ENCODE measurements at places on chromosomes 7 and 10.
A peak's percentile ranks its signal among the peaks of the same experiment; 100 is the strongest.

- no peak for DNase-seq
These were observed 855 bp downstream of the ATP6V1F start for GRCh38 chr7:128863433-128863989.

GRCh38 chr7:83684928-83685327 is 36.0 kb upstream of the SEMA3E start:
- no peak for DNase-seq

GRCh38 chr10:106636766-106637491 is 527.6 kb downstream of the SORCS1 start:
- DNase-seq: no peak

- no peak for DNase-seq
These were observed 61.5 kb downstream of the TNS3 start for GRCh38 chr7:47520406-47520805.

- DNase-seq: no peak
These were observed 39.9 kb upstream of the BNIP3 start for GRCh38 chr10:132021504-132022143.

DNA sequence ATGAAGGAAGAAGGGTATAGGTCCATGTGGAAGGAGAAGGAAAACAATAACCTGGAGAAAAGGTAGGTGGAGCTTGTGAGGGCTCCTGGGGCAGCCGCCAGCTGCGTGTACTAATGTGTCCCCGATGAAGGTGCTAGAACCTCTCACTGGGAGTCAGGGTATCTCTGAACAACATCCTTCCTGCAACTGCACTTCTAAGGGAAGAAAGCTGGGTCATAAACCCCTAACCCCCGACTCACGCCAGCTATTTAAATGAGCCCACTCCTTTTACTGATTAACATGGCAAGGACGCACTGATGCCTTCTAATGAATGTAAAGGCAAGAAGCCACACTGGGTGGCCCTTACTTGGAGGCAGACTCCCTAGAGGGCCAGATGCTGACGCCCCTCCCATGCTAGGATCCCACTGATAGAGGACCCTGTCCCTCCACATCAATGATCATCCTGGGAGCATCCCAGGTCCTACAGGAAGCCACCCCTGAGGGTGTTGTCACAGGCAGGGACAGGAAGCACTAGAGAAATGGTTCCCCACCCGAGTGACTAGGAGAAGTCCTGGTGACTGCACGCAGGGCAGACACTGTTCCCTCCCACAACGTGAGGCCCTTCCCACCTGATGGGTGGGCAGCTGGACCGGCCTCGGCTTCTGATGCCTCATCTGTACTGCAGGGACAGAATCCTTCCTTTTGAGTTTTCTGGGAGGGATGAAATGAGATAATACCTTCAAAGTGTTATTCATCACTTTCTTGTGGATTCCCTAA is 20.4 kb downstream of the JCAD start:
- peak; percentile 47 for DNase-seq

DNA sequence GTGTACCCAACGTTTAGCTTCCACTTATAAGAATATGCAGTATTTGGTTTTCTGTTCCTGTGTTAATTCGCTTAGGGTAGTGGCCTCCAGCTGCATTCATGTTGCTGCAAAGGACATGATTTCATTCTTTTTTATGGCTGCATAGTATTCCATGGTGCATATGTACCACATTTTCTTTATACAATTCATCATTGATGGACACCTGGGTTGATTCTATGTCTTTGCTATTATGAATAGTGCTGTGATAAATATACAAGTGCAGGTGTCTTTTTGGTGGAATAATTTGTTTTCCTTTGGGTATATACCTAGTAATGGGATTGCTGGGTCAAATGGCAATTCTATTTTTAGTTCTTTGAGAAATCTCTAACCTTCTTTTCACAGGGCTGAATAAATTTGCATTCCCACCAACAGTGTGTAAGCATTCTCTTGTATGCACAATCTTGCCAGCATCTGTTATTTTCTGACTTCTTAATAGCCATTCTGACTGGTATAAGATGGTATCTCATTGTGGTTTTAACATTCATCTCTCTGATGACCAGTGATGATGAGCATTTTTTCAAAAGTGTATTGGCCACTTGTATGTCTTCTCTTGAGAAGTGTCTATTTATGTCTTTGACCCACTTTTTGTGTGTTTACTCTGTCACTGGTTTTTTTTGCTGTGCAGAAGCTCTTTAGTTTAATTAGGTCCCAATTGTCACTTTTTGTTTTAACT is 72.5 kb upstream of the CC2D2B start:
- no peak for DNase-seq

- no peak for DNase-seq
These were observed 322.0 kb downstream of the AGMO start for GRCh38 chr7:15239801-15240200.

- peak; percentile 59 for DNase-seq
These were observed 1.6 kb downstream of the DOCK1 start for GRCh38 chr10:126906704-126907422.

DNA sequence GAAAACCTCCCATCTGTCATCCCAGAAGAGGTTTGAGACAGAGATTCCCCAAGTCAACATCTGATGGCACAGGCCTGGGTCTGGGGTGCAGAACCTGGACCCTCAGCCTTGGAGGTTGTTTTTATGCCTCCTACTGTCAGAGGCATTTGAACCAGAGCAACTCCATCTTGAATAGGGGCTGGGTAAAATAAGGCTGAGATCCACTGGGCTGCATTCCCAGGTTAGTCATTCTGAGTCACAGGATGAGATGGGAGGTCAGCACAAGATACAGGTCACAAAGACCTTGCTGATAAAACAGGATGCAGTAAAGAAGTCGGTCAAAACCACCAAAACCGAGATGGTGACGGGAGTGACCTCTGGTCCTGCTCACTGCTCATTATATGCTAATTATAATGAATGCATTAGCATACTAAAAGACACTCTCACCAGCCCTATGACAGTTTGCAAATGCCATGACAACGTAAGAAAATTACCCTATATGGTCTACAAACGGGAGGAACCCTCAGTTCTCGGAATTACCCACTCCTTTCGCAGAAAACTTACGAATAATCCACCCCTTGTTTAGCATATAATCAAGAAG is 92.0 kb downstream of the ITGA8 start:
- DNase-seq: no peak

DNA sequence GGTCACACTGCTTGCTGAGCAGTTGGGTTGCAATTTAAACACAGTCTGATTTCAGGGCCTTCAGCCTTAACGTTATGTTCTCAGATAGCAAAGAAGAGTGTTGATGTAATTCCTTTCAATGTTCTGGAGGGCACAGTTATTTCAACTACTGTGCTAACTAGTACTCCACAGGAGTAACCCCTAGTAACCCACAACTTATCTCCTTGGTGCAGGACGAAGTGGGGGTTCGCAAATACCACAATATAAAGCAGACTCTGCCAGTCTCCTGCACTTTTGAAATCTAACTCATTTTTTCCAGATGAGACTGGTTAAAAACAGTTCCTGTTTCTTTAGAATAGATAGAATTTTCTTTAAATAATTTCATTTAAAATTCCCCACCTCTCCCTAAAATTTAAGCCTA is 47.1 kb upstream of the NCAPG2 start:
- no peak for DNase-seq

DNA sequence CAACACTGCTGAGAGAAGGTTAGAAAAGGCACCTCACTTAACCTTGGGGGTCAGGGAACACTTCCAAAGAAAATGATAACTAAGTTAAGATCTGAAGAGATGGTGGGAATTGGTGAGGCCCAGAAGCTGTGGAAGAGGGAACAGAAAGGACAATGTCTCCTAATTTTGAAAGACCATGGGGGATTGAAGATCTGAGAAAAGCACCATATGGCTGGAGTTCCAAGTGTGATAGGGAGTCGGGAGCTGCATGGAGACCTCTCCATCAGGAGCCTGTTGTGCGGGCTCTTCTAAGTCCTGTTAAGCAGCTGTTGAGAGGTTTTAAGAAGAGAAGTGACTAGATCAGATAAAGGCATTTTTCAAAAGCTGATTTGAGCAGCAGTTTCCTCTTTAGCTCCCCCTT is 254.3 kb downstream of the CDK14 start:
- DNase-seq: no peak

DNA sequence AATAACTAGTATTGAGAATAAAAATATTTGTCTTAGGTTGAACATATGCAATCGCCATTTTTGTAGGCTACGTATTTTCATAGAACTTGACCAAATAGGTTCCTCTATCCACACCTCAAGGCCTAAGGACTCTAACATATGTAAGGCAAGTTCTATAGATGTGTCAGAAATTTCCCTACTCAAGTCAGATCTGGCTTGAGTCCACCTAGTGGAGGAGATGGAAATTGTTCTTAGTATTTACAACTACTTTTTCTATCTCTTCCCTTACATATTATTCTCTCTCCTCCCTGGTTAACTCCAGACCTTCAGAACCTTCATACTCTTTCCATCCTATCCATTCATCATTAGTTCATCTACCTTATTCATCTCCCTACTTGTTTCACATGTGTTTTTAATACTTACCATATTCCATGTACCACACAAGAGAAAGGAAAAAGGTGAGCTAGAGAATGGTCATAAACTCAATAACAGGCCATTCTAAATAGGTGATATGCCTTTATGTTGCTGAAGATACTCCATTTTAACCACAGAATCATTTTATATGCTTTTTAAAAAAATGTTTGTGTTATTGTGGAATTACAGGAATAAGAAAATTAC is 174.5 kb upstream of the HDAC9 start:
- DNase-seq: no peak

DNA sequence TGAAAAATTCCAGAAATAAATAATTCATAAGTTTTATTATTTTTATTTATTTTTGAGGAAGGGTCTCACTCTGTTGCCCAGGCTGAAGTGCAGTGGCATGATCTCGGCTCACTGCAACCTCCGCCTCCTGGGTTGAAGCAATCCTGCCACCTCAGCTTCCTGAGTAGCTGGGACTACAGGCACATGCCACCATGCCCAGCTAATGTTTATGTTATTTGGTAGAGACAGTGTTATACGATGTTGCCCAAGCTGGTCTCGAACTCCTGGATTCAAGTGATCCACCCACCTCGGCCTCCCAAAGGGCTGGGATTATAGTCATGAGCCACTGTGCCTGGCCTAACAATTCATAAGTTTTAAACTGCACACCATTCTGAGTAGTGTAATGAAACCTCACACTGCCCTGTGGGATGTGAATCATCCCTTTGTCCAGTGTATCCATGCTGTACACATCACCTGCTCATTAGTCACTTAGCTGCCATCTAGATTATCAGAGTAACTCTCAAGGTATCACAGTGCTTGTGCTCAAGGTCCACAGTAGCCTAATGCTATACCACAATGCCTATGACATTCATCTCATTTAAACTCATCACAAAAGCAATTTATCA is 17.9 kb downstream of the RTKN2 start:
- DNase-seq: no peak

DNA sequence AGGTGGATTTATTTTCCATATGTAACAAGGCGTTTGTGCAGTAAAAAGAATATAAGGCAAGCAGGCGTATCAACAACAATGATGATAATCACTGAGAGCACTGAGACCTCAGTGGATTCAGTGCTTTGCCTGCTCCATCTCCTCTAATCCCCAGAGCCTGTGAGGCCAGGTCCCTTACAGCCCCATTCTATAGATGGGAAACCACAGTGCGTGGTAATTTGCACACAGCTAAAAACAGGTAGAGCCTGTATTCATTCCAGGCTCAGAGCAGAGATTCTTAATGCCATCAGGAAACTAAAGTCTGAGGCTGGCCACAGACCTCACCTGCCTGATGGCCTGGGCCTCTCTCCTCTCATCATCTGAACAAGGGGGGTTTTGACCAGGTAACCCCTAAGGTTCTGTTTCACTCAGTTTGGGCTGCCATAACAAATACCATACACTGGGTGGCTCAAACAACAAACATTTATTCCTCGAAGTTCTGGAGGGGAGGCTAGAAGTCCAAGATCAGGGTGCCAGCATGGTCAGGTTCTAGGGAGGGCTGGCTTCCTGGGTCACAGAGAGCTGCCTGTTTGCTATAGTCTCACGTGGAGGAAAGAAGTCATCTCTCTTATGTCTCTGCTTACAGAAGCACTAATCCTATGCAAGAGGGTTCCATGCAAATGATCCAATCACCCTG is 10.3 kb upstream of the RASSF4 start:
- DNase-seq: peak; percentile 22

DNA sequence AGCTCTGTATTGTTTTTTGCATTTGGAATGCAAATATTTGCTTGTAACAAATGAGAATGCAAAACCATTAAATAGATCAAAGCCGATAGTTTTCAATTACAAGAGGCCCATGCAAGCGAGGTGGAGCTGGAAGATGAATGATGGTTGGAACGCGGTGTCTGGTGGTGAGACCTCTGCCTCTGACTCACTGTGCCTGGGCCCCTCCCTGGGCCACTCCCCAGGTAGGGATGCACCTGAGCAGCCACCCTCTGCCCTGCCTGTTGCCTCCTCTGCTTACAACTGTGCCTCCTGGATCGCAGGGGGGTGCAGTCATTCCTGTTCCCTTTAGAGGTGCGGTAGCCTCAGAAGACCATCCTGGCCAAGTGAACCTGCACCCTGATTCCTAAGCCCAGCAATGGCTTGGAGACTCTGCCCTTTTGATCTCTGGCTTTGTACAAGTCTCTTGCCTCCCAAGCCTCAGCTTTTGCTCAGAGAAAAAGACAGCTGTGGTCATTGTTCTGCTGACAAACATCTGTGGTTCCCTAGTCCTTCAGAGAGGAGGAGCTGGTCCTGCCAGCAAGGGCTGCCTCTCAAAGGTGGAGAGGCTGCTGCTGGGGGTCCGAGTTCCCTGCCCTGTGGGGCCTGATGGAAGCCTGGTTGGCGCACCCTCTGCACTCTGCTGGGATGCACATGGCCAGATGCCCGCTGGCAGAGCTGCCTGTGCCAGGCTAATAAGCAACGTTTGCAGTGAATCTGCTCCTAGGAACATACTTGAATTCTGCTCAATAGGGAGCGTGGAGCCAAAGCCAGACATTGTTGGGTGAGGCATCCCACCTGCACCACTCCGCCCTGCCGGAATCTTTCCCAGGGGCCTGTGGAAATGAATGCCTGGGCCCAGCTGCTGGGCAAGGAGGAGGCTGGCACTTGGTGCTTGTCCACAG is 126.3 kb upstream of the TCERG1L start:
- DNase-seq: peak; percentile 82

- DNase-seq: no peak
These were observed 22.6 kb upstream of the DLG5 start for GRCh38 chr10:77949167-77949566.

DNA sequence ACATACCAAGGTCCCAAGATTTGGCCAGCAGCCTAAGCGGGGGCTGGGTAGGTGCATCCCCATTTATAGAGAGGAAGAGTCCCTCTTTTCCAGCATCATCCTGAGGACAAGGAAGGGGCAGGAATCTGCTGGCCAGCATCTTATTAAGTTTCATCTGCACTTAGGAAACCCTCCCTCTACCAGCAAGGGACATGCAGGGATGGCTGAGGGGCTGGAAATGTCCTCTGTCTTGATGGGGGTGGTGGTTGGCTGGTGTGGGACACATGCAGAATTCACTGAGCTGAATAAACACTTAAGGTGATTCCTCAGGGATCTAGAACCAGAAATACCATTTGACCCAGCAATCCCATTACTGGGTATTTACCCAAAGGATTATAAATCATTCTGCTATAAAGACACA is 42.1 kb downstream of the NOD1 start:
- DNase-seq: no peak
